Naive thymus-derived CD8-positive, alpha-beta T cell (primary cell): ENCODE measurements at places on chromosomes 5 and 9.

DNA sequence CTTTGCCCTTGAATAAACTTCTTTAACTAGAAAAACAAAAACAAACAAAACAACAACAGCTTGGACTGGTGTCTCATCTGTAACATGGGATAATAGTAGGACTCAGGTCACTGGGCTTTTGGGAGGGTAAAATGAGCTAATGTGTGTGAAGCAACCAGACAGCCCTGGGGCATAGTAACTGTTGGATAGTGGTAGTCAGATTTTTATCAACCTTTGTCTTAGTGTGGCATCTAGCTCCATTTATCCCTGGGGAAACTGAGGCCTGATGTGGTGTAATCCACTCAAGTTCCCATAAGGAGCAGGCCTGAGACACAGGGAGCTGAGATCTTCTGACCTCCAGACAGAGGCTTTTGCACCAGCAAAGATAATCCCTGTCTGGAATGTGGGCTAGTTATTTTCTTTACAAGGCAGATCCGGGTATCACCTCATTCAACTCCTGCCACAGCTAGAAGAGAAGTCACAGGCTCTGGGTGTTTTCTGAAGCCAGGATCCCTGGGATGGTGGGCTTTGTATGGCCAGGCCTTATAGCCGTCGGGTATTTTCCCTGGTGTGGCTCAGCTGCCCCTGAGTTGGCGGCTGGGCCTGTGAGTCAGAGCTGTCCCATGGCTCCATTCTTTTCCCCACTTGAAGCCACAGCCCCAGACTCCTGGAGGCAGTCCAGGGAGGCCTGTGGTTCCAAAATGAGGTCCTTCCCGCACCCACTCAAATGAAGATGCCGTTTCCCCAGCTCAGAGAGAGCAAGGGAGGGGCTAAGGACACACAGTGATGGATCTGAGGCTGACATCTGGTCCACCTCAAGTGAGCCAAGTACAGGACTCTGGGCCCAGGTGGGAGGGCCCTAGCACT lies 26.1 kb upstream of the CSF1R start:
- no peak for DNase-seq

- DNase-seq = no peak
These were observed 26.2 kb upstream of the APC start for GRCh38 chr5:112711436-112711835.

DNA sequence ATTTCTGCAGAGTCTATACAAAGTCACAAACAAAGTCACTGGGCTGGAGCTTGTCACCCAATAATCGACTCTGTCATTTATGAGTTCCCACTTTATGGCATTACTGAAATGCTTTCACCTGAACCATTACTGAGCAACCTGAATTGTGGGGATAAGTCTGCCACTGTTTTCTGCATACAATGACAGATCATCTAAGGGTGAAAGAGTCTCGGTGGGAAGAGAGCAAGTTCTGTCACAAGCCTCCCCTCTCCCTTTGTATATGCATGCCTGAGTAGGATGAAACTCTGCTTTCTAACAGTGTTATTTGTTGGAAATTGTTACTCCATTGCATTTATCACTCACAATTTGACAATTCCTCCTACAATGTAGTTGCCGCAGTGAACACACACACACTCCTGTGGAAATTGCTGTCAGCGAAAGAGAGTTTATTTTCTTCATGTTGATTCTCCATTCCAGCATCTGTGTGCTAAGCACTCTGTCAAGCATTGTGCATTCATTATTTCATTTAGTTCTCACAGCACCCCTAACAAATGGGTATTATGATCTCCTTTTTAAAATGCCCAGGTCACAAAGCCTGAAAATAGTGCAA lies 1732.4 kb upstream of the CDH6 start:
- no peak for DNase-seq

DNA sequence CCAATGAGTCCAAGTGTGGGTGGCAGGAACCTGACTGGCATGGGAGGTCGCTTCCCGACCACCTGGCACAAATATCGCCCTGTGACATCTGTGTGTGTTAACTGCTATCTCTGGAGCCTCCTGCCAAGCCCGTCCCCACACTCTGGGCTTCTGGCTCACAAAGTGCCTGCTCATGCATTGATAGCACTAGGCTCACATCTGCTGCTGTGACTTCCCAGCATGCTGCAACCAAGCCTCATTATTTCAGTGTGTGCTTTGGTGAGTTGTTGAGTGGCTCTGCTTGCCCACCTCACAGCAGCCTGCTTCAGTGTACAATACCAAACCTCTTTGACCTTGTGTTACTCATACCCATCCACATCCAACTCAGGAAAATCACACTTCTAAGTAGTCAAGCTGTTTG lies 139.8 kb downstream of the APBA1 start:
- DNase-seq = no peak

DNA sequence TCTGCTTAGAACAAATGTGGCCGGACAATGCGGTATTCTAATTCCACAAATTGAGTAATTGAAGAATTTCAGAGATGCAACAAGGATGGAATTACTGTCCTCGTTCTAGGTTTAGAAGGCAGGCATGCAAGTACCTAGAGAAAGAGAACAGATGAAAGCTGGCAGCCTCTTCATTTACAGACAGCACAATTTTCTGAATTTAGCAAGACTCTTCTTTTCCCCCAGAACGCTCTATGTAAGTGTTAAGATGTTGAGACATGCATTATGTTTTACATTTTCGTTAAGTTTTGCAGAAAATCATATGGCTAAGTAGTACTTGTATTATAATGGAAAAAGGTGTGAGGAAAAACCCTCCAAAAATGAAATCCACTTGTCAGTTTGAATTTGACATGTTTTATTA lies 259.5 kb upstream of the ARRDC3 start:
- no peak for DNase-seq

DNA sequence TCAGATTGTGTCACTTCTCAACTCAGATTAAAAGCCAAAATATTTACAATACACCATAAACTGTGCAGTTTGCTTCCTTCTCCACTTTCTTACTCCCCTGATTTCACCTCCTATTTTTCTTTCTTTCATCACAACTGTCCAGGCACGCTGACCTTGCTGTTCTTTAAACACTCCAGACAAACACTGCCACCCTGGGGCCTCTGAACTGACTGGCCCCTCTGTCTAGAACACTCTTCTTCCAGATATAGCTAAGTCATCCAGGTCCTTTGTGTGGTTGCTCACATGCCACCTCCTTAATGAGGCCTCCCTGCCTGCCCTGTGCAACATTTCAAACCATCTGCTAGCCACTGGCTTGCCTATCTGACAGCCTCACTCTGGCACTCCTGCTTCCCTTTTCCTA lies 46.6 kb downstream of the ATG10 start:
- no peak for DNase-seq

DNA sequence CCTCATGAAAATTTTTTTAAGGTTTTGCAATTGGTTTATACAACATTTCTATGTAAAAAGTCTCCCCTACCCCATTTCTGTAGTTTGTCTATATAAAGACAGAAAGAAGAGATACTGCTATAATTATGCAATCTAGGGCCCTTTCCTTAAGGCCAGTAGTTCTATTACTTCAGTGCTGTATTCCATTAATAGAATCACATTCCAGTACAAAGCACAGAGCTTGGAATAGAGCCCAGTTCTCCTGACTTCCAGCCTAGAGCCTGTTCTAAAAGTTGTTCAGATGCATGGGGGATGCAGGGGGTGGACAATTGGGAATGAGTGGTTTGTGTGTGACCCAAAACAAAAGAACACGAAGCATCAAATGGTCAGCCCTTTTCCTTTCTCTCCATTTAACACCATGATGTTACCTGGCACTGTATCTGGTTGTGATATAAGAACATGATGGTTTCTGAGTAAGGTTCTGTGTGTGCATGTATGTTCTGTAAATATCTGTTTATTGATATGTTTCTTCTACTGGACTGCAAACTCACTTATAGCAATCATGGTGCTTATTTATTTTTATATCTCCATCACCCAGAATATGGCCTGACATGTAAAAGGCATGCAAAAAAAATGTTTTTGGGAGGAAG lies 8.2 kb upstream of the GRAMD2B start:
- DNase-seq = no peak

DNA sequence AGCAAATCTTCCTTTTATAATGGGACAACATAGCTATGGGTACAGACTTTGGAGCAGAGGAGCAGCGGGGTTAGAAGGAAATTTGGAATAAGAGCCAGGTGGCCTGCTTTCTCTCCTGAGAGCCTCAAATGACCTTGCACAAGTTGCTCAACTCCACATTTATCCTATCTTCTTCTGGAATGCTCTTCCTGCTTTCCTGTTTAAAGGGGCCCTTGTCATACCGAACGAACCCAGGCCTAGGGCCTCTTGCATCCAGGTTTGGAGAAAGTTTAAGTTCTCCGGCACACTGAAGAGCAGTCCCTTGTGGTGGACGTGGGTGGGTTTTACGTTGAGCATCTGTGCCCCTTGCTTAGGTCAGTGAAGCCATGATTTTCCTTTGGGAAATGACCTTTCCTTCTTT lies 197.9 kb upstream of the NR3C1 start:
- DNase-seq = no peak

GRCh38 chr5:57594436-57594835 lies 111.8 kb upstream of the ACTBL2 start:
- no peak for DNase-seq

DNA sequence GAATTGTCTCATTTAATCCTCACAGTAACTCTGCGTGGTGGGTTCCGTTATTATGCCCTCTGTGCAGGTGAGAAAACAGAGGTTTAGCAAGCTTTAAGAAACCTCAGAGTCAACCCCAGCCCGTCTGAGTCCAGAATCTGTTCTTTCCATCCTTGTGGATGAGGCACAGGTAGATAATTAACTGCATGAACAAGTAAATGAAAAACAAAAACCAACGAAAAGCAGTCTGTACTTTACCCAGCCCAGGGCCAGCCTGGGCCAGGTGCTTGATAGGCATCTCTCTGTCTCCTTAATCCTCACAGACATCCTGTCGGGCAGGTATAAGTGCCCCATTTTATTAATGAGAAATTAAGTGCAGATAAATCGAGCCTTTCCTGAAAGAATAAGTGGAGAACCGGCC lies 25.3 kb upstream of the CXCL14 start:
- DNase-seq = no peak

- no peak for DNase-seq
These were observed 140.7 kb upstream of the SLC44A1 start for GRCh38 chr9:105103776-105104175.

- no peak for DNase-seq
These were observed 1200.6 kb upstream of the NUDT12 start for GRCh38 chr5:104763216-104763615.

DNA sequence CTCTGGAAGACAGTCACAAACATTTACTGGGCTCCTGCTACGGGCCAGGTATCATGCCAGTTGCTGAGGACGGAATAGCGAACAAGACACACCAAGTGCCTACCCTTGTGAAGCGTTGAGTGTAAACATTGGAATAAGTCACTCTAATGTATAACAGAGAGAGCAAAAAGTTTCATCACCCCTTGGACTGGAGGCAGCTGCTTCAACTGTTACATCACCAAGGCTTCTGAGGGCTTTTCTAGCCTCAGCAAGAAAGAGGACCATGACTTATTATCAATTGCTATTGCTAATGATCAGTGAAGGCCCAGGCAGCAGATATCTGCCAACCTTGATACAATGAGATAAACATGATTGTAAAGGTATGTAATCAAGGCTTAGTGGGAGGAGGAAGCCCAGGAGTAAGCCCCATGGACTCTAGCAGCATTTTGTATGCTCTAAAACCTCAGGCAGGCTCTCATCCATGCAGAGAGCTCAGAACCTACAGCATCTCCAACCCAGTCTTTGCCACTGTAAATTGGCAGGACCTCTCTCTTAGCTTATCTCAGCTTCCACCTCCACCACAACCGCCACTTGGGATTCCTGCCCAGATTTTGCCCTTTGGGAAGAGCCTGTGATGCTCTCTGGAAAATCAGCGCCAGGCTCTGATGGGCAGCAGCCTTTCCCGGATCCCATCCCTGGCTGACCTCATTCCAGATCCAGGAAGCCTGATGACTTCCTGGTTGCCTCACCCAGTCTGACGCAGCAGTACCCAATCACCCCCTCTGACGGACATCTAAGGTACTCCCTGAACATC lies 54.5 kb downstream of the ADAM19 start:
- DNase-seq = no peak
